Umbilical cord (tissue), 2 donors: ENCODE measurements at places on chromosomes 2 and 18.
A peak's percentile ranks its signal among the peaks of the same experiment; 100 is the strongest.

- DNase-seq: peak; percentile 13
These were observed 65.9 kb upstream of the TNP1 start for GRCh38 chr2:216925636-216926366.

- no peak for DNase-seq
These were observed 6.2 kb upstream of the ING5 start for GRCh38 chr2:241695651-241696050.

- DNase-seq: no peak
These were observed 12.3 kb downstream of the NTSR2 start for GRCh38 chr2:11657646-11658045.

DNA sequence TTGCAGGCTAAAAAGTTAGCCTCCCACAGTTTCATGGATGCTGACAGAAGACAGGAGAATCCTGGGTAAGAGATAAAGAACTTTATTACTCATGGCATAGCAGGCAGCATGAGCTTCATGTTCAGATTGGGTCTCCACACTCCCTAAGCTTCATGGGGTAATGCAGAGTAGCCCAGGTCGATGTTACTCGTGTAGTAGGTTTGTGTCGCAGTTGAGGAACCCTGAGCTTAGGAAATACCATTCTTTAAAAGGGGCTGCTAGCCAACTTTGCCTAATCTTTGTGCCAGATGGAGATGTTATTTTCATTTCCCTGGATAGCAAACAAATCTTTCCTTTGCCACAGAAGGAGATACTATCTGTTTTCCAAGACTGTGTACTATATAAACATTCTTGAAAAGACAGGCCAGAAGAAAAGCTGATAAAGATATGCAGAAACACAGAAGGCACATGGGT, 117.6 kb downstream of the LTBP1 start:
- DNase-seq: no peak

DNA sequence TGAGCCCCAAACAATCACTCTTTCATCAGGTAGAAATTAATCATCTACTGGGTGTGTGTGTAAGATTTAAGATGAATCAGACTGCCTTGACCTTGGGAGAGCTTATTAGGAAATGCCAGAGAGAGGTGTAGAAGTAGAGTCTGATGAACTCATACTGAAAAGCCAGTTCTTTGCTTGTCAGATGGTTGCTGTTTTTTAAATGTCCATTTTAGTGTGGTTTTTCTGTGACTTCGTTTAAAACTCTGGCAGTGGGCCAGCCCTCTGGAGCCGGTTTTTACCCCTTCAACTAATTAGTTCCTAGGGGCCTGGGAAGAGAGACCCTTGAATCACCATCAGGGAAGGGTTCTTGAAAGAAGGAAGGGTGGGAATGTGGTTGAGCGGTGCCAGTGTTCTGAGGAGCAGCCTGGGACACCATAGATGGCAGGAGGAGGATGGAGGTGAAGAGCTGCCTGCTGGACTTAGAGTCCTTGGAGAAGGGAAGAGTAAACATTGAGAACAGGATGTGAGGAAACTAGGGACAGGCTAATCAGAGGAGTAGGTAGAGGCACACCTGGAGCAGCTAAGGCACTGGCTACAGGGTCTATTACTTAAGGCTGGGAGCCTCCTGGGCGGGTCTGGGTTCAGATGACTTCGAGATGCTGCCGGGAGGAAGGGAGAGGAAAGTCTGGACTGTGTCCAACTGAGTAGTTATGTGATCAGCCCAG, 66.1 kb downstream of the LRRFIP1 start:
- no peak for DNase-seq

DNA sequence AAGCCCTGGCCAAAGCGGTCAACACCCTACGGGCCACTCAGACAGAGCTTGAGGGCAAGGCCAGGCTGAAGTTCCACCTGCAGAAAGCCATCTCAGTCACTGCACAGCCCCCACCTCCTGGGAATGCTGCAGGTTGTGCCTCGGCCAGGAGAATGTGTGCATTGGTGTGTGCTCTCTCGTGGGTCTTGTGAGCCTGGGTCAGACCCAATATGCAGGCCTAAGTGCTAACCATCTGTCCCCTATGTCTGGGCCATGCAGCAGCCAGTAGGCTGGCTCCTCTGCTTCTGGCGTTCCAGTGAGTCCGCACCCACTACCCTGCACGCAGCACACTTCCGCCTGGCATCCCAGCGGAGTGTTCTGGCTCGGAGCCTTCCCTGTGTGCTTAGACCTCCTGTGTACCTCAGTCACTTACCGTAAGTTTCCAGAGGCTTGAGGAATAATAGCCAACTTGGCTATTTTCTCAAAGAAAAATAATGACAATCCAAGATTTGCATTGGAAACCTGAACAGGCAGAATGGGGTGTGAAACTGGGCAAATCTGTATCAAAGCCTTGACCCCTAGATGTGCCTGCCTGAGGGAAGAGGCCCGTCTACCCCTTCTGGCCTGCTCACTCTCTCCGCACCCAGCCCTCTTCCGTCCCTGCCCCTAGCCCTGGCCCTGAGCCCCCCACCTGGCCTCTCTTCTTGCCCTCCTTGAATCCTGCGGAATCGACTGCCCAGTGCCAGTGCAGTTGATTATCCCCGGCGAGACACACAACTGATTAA, 7.2 kb downstream of the SIX3 start:
- no peak for DNase-seq

DNA sequence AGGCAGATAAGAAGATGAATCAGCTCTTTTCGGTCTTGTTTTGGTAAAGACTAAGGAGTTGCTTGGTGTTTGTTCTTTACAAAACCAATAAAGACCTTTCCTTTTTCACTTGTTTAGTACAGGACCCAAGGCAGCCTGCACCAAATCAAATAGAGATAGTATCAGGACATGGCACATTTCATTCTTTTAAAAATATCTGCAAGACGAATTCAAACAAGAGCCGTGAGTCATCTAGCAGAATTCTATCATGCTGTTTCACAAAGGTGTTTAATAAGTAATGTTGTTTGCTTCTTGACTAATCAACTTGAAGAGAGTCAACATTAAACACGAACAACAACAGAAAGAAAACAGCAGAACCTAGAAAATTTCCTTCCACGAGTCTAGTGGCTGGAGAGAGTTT, 102.8 kb upstream of the TTN start:
- no peak for DNase-seq

DNA sequence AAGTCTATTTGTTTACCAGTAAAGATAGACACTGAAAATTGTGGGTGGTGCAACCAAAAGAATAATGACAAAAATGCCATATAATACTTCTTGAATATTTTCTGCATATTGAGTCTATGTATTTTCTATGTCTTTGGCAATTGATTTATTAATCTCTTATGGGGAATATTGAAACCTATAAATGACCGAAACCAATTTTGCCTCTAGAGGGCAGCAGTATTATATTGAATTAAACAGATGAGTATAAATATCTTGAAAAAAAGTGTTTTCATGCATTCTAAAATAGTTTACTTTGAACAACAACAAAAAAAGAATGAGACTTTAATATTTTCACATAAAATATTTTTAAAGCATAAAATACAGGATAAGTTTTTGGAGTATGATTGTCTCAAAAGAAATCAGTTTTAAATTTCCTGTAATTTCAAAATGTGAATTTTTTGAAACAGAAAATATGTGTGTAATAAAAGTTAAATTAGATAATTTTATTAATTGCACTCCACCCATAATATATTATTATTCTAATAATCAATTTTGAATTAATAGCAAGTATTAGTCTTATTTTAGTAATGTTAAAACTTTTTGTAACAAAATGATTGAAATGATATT, 49.9 kb upstream of the CALCRL start:
- DNase-seq: no peak

- no peak for DNase-seq
These were observed 6.6 kb downstream of the CAPN10 start for GRCh38 chr2:240593026-240593702.

- DNase-seq: no peak
These were observed 37.3 kb downstream of the PLB1 start for GRCh38 chr2:28533044-28533680.

- no peak for DNase-seq
These were observed 251.4 kb downstream of the SLC8A1 start for GRCh38 chr2:40200366-40200915.

DNA sequence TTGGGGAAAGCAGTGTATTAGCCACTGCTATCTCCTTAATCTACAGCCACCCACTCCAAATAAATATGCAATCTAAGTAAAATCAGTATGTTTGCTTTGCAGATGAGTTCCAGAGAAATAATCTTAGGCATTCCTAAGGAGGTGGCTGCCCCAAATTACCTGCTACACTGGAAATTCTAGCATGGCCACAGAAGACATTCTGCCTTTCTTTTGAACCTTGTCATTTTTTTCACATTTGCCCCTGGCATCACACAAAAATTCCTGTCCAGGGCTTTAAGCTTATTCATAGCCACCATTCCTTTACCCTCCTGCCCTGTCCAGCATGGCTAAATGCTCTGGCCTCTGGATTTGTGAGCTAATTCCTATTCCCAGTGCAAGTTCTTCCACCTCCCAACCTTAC, 36.8 kb upstream of the FAM124B start:
- DNase-seq: no peak
